SW 1271 (cell line): ENCODE measurements at places on chromosomes 11 and 22.

GRCh38 chr11:9020916-9021315, 17.1 kb upstream of the NRIP3 start:
- DNase-seq = no peak

- DNase-seq = no peak
These were observed 2.6 kb downstream of the NPTXR start for GRCh38 chr22:38841211-38841610.

DNA sequence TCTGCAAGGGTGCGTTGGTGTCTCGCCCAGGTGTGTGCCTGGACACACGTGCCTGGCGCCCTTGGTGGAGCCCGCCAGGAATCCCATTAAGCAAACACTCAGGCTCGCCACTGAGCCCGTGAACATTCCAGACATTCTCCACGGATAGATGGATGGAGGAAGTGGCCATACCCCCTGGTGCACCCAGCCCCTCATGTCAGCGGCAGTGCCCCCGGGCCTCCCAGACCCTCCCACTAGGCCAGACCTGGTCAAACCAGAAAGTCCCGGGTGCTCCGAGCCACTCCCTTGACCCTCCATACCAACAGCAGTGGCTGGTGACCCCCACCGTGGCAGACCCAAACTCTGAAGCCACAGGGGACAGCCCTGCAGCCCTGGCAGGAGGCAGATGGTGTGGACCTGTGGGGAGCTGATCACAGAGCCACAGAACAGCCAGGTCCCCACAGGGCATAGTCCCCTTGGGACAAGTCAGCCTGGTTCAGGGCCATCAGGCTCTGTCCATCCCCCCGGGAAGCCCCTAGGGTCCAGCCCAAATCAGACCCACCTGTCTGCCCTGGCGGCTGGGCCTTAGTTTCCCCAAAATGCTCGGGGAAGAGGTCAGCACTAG, 1.9 kb downstream of the EPS8L2 start:
- no peak for DNase-seq

DNA sequence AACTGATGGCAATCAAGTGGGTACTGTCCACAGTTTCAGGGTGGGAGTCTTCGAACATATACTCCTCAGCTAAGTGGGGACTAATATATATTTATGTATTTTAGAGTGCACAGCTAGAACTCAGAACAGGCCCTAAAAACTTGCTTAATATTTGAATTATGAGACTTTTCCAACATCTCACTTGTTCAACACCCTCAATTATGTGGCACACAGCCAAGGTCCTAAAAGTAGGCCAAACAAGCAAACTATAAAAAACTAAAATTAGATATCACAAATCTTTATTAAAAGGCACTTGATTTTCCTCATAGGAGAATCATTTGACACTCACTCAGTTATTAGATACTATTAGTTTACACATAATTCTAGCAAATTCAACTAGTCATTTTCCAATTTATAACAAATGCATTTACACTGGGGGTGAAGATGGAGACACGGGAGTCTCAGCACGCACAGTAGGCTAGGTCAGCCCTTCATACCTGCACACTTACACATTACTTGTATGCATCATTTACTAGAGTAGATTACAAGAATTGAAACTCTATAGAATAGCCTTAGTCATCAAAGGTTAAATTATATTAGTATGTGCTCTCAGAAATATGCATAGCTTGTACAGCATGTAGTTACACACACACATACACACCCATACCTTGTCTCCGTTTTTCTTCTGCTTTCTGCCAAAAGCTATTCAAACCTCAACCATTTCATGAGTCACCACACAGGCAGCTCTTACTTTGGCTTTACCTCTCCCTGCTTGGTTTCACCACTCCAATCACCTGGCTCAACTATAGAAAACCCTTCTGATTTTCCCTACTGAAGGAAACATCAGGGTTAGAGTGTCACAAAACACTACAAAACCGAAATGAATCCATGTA, 171.5 kb downstream of the SBF2 start:
- DNase-seq = no peak

DNA sequence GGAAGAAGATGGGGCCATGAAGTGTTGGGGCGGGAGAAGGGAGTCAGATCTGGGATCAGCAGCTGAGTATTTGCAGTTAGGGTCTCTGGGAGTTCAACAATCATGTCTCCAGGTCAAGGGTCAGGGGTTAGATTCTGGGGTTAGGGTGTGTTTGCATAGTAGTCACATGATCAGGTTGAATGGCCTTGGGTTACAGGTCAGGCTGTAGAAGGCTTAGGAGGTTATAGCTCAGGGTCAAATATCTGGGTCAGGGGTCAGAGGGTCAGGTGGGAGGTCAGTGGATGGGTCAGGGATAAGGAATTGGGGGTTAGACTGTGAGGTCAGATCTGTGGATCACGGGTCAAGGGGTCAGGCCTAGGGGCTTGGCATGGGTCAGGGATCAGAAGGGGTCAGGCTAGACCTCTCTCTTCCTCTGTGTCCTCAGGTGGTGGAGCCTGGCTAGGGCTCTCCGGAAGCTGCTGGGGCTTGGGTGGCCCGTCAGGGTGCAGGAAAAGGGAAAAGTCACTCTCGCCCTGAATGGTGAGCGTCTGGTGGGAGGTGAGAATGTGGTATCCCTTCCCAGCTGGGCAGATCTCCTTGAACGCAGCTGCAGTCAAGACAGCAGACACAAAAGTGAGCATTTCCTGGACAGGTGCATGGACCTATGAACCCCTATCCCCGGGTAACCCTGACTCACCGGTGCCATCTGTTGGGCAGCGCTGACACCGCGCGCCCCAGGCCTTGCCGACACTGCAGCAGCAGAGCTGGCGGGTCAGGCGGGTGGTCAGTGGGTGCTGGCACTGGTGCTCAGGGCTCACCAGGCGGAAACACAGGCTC, 6.4 kb downstream of the LTBP3 start:
- DNase-seq = no peak

DNA sequence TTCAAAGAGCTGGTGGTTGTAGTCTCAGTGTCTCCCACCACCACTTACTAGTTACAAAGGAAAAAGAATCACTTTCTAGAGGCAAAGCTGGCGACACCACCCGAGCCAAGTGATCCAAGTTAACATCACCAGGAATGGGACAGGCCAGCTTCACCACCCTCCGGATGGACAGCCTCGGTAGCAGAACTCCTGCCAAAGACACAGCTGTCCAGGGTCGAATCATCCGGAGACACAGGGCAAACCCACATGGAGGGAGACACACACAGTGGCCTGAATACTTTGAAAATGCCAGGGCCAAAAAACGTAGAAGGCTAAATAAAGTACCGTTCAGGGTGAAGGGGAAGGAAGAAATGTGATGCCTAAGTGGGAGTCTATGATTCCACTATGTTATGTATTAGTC, 33.1 kb downstream of the KCNQ1 start:
- no peak for DNase-seq

GRCh38 chr11:85934596-85935169, 79.5 kb downstream of the CCDC83 start:
- no peak for DNase-seq

DNA sequence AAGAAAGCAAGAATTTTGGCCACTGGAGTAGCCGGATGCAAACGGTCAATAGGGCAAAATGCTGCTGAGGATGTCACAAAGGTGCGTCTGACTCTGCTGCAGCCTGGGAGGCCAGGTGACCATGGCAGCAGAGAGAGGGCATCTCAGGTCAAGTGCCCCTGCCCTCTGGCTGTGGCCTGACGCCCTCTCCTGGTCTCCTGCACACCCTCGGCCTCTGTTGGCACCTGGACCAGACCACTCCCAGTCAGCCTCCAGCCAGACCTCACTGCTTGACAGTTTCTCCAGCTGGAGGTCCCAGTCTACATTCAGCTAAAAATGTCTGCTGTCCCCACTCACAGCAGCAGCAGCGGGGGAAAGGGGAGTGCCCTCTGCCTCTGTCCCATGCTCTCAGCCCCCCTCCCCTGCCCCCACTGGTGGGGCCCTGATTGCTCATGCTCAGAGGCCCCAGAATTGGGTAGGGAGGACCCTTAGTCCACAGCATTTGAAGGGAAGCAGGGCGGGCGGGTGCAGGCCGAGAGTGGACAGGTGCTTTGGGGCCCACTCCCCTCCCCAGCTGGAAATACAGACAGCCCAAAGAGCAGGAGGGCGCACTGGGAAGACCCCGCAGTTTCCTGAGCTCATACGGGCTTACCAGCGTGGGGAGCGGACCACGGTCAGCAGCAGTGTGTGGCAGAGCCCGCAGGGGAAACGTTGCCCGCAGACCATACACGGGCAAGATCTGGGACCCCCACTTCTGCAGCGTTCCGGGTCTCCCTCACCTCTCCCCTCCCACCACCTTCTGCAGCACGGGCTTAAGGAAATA, 1.6 kb upstream of the BRSK2 start:
- DNase-seq = no peak
